Fibroblast of skin of scalp (primary cell): ENCODE measurements at places on chromosomes 7 and 10.

DNA sequence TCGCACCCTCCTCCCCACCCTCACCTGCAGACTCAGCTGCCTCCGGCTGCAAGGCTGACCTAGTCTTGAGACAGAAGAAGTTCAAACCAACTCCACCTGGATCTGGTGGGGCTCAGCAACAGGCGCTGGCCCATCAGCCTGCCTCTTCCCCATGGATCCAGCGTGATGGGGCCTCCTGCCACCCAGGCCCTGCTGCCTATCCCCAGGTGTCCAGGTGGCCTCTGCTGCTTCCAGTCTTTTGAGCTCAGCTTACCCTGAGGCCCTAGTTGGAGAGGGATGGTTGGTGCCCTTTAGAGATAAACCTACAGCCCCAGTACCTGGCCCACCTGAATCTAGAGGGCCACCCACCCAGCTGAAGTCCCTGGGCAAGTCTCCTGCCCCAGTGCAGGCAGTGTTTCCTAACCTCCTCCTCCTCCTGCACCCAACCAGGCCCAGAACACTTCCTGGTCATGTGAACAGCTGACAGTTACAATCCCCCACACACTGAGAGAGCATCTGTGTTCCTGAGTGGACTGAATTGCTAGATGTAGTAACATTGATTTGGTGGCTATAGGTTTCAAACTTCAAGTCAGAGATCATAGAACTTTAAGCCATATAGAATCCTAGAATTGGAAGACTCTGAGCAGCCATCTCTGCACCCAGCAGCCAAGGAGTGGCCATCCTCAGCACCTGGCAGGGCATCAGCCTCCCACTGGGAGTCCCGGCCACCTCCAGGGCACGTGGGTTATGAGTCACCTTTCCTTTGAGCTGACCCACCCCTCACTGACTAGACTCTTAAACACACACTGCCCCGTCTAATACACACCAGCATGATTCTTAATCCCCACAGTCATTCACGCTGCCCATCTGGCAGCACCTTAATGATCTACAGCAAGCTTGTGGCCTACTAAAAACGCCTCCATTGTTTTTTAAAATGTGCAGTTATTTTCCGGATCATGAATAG, 51.9 kb downstream of the ALOX5 start:
- DNase-seq: no peak

DNA sequence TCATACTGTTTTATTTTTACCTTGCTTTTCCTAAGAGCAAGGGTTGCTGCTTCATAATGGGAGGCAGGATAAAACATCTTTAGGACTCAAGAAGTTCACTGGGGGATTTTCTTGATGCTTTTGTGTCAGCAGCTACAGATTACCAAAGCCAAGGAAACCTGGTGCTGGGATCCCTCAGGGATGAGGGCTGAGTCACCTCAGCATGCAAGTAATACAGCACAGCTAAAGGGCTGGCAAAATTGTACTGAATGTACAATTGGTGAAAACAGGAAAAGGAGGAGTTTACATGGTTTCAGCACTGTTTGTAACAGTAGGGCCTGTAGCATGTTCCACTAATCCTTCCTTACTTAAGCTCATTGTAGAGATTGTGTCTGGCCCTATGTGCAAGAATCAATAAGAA, 1056.8 kb downstream of the SORCS1 start:
- DNase-seq: peak; percentile 45

DNA sequence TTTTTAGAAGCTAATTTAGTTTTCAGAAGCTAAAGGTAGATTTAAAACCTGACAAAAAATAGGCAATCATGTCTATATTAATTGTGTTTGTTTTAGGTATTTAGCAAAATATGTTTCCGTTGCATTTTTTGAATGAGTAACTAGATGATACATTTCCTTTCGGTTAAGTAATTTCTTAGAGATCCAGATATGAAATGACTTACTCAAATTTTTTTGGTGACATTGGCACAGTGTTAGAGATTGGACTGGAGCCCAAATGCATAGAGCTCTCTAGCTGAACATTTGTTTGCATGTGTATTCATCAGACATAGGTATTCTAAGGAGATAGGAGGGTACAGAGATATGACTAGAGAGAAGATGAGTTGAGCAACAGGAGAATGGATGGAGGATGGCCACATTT, 1.9 kb downstream of the BUB3 start:
- DNase-seq: peak; percentile 42

DNA sequence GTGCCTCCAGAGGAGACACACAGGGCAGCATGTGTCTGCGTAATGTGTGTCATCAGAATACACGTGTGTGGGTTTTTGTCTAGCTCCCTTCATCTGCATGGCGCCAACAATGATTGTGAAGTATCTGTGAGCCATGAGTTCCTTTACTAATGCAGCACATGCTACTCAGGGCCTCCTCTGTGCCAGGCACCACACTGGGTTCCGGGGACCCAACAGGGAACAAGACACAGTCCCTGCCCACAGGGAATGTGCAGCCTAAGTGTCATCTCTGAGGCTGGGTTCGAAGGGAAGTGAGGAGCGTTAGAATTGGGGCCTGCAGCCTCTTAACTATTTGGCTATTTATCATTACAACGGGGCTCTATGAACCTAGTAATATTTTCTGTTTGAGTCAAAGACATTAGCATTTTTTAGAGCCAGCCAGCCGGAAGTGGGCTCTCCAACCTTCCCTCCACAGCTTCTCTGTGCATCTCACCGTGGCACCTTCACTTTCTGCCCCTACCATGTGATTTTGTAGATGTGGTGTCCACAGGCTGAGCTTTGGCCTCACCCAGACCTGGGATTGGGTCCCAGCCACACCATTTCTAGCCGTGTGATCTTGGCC, 43.9 kb upstream of the SRGN start:
- no peak for DNase-seq

- no peak for DNase-seq
Observed at GRCh38 chr7:20470726-20471125, 140.0 kb downstream of the ITGB8 start.

DNA sequence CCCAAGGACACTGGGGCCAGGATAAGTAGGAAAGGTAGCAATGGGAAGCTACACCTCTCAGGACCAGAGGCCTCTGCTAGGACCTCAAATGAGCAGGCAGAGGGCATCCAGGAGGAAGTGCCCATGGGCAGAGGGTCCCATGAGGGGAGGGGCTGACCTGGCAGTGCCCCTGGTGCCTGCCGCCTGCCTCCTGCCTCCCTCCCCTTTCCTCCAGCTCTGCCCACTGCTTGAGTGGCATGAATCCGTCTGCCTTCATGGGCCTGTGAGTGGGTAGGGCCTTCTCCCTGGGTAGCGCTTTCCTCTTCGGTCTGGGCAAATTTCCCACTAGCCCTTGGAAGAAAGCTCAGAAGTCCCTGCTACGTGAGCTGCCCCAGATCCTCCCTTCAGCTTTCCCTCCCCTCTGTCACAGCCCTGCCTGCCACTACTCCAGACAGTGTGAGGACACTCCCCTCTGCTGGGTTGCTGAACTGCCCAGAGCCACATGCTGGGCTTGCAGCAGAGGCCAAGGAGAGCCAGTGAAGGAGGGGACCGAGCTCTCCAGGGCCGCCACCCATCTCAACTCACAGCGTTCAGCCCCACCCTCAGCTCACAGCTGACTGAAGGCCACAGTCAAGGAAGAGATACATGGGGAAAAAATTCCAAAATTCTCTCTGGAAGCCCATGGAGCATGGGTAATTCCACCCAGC, 141.4 kb downstream of the ARHGAP22 start:
- peak; percentile 64 for DNase-seq

DNA sequence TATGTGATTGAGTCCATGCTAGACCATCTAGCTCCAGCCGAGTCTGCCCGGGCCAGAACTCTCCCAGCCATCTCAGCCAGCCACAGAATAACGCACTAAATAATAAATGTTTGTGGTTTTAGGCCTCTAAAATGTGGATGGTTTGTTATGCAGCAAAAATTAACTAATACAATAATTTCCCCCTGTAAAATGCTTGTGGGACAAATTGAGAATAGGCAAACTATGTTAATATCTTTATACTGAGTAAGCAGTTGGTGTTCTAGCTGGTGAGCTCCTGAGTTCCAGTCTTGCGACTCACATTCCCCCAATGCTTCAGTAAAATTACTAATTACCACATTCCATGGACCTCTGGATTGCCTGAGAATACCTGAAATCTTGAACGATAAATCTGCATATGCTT, 316.8 kb upstream of the NFE2L3 start:
- peak; percentile 81 for DNase-seq

GRCh38 chr7:135391514-135391913, 118.4 kb downstream of the CNOT4 start:
- DNase-seq: no peak

GRCh38 chr10:16116404-16117304, 256.3 kb upstream of the MINDY3 start:
- peak; percentile 17 for DNase-seq

DNA sequence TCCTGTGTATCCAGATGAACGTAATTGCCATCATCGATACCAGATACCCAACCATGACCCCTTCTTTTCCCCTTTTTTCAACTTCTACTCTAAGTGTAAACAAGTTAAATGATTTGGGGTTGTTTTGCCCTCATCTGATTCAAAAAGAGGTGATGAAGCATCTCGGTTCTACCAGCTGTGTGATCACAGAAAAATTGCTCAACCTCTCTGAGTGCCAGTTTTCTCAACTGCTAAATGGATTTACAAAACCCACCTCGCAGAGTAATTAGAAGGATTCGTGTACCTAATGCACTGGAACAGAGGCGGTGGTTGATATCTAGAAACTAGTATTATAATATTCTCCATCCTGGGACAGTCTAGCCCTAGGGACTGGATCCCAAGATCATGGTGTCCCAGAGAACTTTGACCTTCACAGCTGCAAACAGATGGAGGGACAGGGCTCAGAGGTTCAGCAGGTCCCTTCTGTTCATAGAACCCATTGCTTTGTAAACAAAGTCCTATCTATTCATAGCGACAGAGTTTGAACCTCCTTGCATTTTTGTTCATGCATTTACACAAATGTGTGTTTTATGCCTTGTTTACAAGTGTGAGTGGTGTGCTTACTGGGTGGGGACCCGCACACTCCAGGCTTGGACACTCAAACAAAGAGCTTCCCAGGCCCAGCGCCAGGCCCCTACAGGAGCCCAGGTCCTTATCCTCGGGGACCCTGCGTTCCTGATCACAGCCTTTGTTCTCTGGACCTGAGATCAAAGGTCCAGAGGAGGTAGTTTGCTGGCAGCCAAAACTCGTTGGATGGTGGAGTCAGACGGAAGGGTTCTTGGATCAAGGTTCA, 46.4 kb downstream of the CALML3 start:
- DNase-seq: no peak

DNA sequence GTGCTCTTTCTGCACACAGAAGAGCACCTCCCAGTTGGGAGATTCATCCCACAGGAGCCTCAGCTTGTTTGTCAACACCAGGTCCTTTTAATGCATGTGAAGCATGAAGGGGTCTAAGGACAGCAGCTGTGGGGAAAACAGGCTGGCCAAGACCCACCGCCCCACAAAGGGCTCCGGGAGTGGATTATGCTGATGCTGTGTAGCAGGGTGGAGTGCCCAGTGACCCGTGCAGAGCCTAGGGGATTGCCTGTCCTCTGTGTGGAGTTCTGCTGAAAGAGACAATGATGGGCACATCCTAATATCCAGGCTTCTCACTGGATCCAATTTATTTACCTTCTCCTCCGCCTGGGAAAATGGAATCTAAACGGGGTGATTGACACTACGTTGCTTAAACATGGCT, 74.0 kb downstream of the PIP4K2A start:
- no peak for DNase-seq

DNA sequence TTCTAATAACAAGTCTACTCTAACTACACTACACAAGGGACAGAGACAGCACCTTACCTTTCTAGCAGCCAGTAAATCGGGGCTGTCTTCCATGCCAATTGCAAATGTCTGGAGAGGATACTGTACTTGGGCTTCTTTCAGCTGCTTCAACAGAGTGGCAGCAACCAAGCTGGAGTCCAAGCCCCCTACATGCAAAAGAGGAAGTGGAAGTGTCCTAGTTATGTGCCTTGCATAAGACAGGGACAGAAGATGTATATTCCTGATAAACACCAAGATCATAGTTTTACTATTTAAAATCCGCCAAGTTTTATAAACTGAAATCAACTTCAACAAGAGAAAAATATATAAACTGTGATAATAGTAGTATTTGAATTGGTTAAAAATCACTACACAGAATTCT, 14.0 kb downstream of the ASNS start:
- no peak for DNase-seq

- no peak for DNase-seq
Observed at GRCh38 chr10:76149602-76150138, 718.2 kb downstream of the LRMDA start.

DNA sequence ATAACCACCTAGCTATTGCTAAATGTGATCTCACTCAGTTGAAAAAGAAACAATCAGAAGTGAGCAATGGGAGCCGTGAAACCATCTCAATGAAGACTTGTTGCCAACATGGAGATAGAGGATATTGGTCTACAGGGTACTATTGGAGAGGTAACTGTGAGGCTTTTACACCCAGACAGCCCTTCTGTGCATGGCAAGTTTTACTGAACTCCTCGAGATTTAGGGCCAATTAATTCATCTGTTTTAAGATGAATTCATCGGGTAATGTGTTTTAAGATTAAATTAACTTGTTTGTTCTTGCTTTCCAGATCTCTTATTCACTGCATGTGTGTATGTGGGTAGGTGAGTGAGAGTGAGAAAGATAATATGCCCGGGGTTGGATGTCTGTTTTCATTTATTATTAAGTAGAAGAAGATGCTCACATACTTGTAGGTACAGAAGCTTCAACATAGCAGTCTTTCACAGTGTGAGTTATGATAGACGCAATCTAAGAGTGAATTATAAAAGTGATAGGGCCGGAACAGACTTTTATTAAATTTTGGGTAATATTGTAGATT, 323.8 kb downstream of the EXOC4 start:
- DNase-seq: no peak

- no peak for DNase-seq
Observed at GRCh38 chr10:533186-533585, 156.3 kb downstream of the DIP2C start.

DNA sequence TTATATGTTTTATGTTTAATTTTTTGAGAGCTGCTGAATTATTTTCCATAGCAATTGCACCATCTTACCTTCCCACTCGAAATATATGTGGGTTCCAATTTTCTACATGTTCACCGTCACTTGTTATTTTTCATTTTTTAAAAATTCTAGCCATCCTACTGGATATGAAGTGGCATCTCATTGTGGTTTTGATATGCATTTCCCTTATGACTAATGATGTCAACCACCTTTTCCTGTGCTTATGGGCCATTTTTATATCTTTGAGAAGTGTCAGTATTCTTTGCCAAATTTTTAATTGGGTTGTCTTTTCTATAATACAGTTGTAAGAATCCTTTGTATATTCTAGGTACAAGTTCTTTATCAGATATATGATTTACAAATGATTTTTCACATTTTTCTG, 27.8 kb downstream of the NHLRC2 start:
- DNase-seq: no peak

- no peak for DNase-seq
Observed at GRCh38 chr7:53485354-53485753, 449.9 kb downstream of the POM121L12 start.

- DNase-seq: peak; percentile 83
Observed at GRCh38 chr10:126387041-126387921, 996 bp downstream of the ADAM12 start.

GRCh38 chr7:12716134-12716681, 28.8 kb downstream of the ARL4A start:
- DNase-seq: no peak

GRCh38 chr7:155356323-155357105, 58.8 kb downstream of the INSIG1 start:
- peak; percentile 36 for DNase-seq

GRCh38 chr7:8261711-8262695, at the start of gene ICA1:
Gene ICA1, minus strand, starts transcription at chr7:8262167. Its CDS starts 26,241 bp downstream, at chr7:8235926.
- peak; percentile 14 for DNase-seq
